ENCODE measurements at places on chromosomes 11 and 22.

- DNase-seq, result no peak
Observed at GRCh38 chr11:33536178-33536577, 164.4 kb downstream of the C11orf91 start.

GRCh38 chr11:11070976-11071375 lies 213.1 kb upstream of the ZBED5 start:
- DNase-seq, result no peak

DNA sequence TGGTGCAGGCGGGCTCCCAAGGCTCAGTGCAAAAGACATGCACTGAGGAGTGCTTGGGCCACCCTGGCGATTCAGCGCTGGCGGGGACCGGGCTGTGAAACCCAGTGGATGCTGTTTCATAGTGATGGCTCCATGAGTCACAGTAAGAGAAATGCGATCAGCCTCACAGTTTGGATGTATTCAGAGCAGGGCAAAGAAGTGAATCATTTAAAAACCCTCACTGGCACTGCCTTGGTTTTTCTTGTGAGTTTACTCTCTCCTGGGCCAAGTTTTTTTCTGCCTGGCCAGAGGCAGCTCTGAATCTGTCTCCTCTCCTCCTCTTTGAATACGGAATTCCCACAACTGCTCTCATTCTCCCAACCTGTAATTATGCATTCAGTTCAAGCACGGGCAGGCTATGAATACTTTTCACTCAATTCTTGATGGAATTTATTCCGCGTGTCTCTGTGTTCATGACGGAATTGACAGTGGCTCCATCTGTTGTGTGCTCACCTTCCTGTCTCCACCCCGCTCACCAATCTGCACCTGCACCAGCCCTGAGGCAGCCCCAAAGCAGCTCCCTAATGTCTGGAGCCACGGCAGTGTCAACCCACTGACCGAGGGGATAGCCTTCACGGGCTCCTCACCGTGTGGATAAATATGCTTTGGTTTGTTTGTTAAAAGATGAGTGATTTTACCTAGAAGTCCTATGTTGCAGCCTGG lies 14.9 kb downstream of the ADAMTS8 start:
- no peak for DNase-seq

DNA sequence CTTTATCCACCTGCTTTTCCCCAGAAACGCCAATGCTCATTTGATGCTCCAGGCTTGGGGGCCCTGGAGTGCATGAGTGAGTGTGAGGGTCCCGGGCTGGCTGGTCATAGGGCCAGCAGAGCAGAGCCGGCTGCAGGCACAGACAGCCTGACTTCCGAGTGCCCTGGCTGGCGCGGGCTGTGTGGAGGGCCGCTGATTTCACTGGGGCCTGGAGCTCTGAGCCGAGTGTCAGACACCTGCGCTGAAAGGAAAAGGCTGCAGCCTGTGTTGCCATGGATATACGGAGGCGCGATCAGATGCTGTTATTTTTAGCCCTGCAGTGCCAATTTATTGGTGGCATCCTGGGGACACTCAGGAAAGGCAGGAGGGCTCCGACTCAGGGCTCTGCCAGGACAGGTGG lies 87.6 kb downstream of the ST3GAL4 start:
- no peak for DNase-seq

GRCh38 chr22:22458387-22458786 lies 50.2 kb downstream of the ZNF280B start:
- no peak for DNase-seq

GRCh38 chr11:111334532-111335502 lies 36.5 kb downstream of the POU2AF3 start:
- no peak for DNase-seq

- no peak for DNase-seq
Observed at GRCh38 chr11:17694494-17695110, 24.8 kb upstream of the MYOD1 start.

GRCh38 chr22:37338539-37339246 lies 56.4 kb downstream of the CYTH4 start:
- no peak for DNase-seq

DNA sequence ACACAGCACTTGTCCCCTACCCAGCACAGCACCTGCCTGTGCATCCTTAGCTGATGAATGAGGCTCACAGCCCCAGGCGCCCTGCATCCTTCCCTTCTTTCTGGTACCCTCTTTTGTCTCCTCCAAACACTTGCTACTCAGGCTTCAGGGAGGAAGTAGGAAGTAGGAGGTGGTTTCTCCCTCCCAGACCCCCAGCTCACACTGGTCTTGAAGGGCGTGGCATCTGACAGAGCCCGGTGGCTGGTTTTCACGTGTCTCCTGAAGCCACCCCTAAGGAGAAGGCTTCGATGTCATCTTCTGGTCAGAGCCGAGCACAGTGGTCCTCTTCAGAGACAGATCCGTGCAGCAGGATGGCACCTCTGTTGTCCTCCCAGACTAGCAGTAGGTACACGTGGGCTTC lies 109.8 kb downstream of the PTPRJ start:
- no peak for DNase-seq

- DNase-seq, result no peak
Observed at GRCh38 chr11:86806903-86807302, 6.6 kb downstream of the PRSS23 start.

DNA sequence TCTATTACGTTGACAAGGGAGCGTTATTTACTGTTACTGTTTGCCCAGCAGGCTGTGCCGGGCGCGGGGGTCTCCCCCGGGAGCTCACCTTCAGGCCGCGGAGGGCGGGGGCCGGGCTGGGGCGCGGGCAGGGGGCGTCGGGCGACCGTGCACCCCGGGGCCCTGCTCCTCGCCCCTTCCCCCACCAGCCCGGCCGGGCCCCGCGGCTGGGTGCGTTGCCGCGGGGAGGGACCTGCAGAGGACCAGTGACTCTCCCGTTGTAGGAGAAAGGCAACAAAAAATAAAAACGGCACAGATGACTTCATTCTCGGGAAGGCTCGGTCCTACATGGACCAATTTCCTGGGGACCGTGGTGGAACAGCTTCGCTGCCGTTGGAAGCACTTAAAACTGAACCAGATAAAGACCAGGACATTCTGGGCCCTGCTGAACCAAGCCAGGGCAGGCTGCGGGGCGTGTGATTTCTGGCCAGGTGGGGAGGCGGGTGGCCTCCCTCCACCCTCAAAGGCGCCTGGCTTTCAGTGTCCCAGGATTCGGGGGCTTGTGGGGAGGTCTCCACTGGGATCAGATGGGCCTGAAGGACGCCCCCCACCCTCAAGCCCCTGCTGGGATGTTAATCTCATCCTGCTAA lies 57.4 kb downstream of the IGLL1 start:
- DNase-seq, result no peak

GRCh38 chr11:83816572-83817187 lies 530.5 kb upstream of the CCDC90B start:
- no peak for DNase-seq

GRCh38 chr22:49723478-49724029 lies 104.1 kb downstream of the BRD1 start:
- no peak for DNase-seq

DNA sequence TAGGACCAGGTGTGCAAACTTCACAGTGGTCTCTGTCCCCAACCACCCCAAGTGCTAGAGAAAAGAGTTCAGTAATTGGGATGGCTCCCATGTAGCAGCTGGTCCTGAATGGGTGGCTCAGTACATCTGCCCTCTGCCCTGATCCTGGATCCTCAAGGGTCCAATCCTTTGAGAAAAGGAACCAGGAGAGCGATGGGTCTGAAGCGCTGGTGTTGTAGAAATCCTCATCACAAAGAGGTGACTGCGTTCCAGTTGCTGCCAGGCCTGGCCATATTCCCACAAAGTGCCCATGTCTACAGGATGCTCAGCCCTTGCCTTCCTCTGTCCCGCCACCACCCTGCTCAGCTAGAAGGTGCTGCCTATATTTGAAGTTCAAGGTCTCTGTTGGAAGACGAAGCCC lies 6.2 kb upstream of the C22orf39 start:
- DNase-seq, result no peak

DNA sequence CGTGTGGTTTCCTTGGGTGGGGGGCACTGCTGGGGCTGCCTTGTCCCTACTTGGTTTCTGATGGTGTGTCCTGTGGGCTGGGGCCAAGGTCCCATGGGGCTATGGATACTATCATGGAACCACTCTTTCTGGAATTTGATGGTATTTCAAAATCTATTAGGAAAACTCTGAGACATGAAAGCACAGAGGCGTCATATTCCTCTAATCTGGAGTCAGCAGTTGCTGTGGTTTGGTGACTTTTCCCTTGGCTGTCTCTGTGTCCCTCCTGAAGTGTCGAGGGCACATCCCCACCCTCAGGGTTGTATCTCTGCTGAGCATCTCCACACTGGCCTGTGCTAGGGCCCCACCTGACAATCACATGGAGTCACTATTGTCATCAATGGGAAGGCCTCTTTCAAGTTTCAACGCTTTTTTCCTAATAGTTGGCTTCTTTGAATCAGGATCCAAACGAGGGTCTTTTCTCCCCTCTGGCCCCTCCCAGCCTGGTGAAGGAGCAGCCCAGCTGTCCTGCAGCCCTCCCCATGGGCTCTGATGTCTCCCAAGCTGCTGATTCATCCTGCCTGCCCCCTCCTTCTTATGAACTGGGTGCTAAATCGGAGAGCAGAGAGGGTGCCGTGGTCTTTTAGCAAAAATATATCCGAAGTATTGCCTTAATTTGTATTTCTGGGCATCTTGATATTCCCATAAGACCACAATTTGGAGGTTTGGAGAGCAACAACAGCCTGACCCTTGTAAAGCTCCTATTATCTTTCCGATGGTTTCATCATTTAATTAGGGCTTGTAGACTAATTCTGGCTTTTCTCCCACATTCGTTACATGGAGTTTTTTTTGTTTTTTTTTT lies 38.5 kb downstream of the MED15 start:
- no peak for DNase-seq

- DNase-seq, result no peak
Observed at GRCh38 chr22:33706100-33706499, 214.2 kb downstream of the LARGE1 start.

DNA sequence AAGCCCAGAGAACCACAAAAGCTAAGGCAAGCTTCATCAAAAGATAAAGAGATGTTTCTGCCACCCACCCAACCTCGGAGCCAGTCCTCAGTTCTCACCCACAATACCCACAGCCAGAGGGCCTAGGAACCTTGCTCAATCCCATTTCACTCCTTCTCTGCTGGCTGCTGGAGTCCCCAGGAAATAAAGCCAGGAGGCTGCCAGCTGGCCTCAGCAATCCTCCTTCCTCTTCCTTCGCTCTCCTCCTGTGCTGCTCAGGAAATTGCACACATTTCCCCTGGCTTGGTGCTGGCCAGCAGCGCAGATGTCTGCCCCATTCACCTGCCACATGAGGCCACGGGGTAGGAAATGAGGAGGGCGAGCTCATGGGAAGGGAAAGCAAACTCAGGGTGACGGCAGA lies 91.8 kb upstream of the LDLRAD3 start:
- DNase-seq, result no peak

GRCh38 chr22:46070215-46070802 lies 80.0 kb upstream of the PPARA start:
- no peak for DNase-seq

GRCh38 chr11:128834157-128834556 lies 32.9 kb downstream of the KCNJ1 start:
- no peak for DNase-seq

- no peak for DNase-seq
Observed at GRCh38 chr11:6817694-6818093, 18.2 kb upstream of the OR6A2 start.

- no peak for DNase-seq
Observed at GRCh38 chr11:76627606-76628005, 42.9 kb downstream of the LRRC32 start.

GRCh38 chr22:49204599-49205482 lies 622.8 kb downstream of the BRD1 start:
- DNase-seq, result no peak

- DNase-seq, result peak; percentile 31
Observed at GRCh38 chr11:132022733-132023478, 652.5 kb downstream of the NTM start.

GRCh38 chr22:19607192-19608002 lies 83.2 kb upstream of the CLDN5 start:
- DNase-seq, result no peak

GRCh38 chr11:47510209-47510608 lies 42.7 kb downstream of the CELF1 start:
- no peak for DNase-seq

DNA sequence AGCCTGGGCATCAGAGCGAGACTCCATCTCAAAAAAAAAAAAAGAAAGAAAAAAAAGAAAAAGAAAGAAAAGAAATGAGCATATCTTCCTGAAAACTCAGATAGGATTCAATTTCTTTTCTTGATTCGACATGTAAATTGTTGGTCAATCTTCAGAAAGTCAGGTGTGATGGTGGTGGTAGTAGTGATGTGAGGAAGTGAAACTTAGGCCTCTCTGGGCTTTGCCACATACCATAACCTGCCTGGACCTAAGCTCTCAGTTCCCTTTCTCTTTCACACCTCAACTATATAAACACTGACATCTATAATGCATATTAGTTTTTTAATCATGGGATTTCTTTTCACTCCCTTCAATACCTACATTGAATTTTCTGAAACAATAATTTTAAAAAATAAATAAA lies 98.0 kb upstream of the TBCEL start:
- no peak for DNase-seq

- DNase-seq, result peak; percentile 45
Observed at GRCh38 chr11:106457727-106458126, 380.3 kb downstream of the AASDHPPT start.

GRCh38 chr11:75524665-75525432 lies 892 bp downstream of the GDPD5 start:
- DNase-seq, result no peak

- DNase-seq, result no peak
Observed at GRCh38 chr22:48702573-48703264, 1125.0 kb downstream of the BRD1 start.

GRCh38 chr22:23098718-23099530 lies 28.6 kb downstream of the GNAZ start:
- no peak for DNase-seq

- no peak for DNase-seq
Observed at GRCh38 chr11:19957294-19957943, 202.9 kb downstream of the DBX1 start.

DNA sequence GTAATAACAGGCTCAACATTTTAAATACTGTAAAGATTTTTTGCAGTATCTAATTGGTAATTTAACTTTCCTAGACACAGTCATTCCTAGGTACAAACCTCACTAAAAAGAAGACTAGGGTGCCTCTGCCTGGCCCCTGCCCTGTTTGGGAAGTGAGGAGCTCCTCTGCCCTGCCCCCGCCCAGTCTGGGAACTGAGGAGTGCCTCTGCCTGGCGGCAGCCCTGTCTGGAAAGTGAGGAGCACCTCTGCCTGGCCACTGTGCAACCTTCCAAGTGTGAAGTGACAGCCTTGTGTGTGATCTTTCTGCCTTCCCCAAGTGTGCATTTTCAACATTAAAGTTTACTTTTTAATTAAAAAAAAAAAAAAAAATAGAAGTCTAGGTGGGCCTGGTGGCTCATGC lies 4.2 kb downstream of the CHORDC1 start:
- DNase-seq, result no peak
